ENCODE measurements at places on chromosomes 2 and 18. TPM values are rescaled to one million over a fixed set of nuclear protein-coding genes. Genes with fewer than 3 reads are reported as not detected.

GRCh38 chr2:130826419-130826818 lies 10.3 kb upstream of the ARHGEF4 start:
- no peak for DNase-seq

DNA sequence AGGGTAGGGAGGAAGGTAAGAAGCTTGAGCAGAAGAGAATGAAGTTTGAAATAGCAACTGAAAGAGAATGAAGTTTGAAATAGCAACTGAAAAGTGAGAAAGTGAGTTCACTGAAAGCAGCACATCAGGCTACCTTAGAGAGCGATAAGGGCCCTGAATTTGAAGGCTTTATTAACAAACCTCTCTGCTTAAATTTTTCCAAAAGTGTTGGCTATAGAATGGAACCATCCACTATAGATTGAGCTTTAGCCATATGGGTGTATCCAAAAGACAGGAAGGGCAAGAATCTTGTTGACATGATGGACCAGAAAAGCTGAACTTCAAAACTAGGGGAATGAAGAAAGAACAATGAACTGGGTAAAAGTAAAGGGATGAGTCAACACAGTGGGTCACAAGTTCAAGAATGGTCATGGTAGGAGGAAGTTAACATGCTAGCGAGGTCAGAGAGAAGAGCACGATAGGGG lies 122.5 kb downstream of the ASXL3 start:
- no peak for DNase-seq

GRCh38 chr2:98852932-98853331 lies 83.1 kb downstream of the CRACDL start:
- DNase-seq: no peak

GRCh38 chr2:145258903-145259579 lies 739.1 kb upstream of the ZEB2 start:
- no peak for DNase-seq

The MYO1B gene
- total RNA-seq: 16.6 TPM

The PDE11A gene
- total RNA-seq: not detected

The UNC80 gene
- not detected for total RNA-seq
